ENCODE measurements at places on chromosomes 13 and 19. TPM values are rescaled to one million over a fixed set of nuclear protein-coding genes. Genes with fewer than 3 reads are reported as not detected.

The FPR1 gene
- not detected for total RNA-seq

The PSG6 gene
- not detected for total RNA-seq

The CEACAM3 gene
- total RNA-seq, result not detected

The KLK5 gene
- total RNA-seq, result not detected

The MCOLN1 gene
- total RNA-seq, result 5.2 TPM

Data from bronchial smooth muscle cell (primary cell).